ENCODE measurements at places on chromosomes 13 and 19.
A peak's percentile ranks its signal among the peaks of the same experiment; 100 is the strongest.

- no peak for DNase-seq
These were observed at the start of gene APLP1 for GRCh38 chr19:35868172-35868822. TSS of gene APLP1 (plus strand) at chr19:35868574. CDS start at chr19:35868637, 63 bp downstream.

DNA sequence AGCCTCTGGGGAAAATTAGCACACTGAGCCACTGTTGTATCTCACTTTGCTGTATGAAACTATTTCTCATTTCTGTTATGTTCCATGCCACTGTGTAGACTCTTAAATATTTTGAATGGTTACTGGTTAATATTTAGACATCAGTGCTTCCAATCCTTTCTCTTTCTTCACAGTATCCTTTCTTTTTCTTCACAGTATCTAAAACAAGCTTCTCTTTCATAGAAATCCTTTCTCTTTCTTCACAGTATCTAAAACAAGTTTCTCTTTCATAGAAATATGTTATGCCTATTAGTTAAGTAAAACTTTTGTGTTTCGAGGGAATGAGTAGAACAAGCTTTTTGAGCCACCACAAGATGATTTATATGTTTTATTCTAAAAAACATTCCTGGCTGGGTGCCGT lies 326.8 kb upstream of the KLF12 start:
- DNase-seq, result no peak

- no peak for DNase-seq
These were observed 44.2 kb downstream of the TBC1D4 start for GRCh38 chr13:75437582-75438318.

DNA sequence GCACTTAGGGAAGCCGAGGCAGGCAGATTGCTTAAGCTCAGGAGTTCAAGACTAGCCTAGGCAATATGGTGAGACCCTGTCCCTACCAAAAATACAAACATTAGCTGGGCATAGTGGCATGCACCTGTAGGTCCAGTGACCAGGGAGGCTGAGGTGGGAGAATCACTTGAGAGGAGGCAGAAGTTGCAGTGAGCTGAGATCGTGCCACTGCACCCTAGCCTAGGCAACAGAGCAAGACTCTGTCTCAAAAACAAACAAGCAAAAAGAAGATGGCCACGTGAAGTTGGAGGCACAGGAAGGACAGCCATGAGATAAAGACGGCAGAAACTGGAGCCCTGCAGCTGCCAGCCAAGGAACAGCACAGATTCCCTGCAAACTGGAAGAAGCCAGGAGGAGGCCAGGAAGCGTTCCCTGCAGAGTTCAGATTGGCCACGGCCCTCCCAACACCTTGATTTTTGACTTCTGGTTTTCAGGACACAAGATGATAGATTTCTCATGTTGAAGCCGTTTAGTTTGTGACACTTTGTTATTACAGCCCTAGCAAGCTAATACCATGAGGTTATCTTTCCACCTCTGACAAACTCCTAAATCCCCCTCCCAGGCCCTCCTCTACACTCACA lies 786.7 kb downstream of the UQCRFS1 start:
- DNase-seq, result no peak

GRCh38 chr13:81021284-81021840 lies 680.4 kb upstream of the SPRY2 start:
- no peak for DNase-seq

DNA sequence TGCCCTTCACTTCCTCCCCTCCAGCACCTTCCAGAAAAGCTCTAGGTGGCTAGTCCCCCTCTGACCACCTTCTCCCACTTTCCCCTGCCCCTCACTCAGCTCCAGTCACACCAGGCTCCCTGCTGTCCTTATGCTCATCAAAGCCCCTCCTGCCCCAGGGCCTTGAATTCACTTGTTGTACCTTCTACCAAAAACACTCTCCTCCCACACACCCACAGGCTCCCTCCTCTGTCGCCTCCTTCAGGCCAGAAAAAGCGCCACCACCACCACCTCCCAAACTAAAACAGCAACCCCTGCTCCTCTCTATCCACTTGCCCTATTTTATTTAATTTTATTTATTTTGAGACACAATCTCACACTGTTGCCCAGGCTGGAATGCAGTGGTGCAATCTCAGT lies 4.8 kb upstream of the CEACAM16 start:
- DNase-seq, result no peak

- no peak for DNase-seq
These were observed 246.9 kb downstream of the LIG4 start for GRCh38 chr13:107968470-107968869.

DNA sequence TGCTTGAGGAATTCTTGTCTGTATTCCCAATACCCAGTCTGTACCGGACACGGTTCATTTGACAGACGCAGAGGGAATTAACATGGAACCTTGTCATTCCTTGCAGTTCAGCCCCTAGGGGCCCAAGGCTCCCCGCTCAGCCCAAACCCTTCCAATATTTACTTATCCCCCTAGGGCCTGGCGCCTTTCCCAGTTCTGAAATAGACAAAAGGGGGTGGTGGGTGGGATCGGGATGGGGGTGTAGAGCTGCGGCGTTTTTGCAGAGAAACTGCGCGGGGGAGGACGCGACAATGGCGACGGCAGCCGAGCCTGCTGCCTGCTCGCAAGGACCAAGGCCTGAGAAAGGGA lies 583 bp downstream of the AKAP8L start:
- DNase-seq, result no peak

- DNase-seq, result no peak
These were observed 165.6 kb downstream of the MZT1 start for GRCh38 chr13:72561791-72562190.

DNA sequence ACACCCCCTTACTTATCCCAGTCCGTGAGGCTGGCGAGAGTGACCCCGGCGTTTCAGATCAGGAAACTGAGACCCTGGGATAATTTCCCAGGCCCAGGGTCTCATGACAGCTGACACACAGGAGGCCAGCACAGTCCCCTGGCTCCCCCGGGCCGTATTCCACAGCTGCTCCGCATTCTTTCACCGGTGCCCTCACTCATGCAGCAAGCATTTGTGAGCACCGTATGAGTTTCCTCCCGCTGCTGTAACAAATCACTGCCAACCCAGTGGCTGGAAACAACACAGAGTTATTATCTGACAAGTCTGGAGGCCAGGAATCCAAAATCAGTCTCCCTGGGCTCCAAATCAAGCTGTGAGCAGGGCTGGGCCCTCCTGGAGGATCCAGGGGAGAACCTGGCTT lies 21.3 kb downstream of the GADD45B start:
- DNase-seq, result no peak

GRCh38 chr13:31824705-31825517 lies 85.6 kb downstream of the RXFP2 start:
- no peak for DNase-seq

GRCh38 chr13:111152844-111153243 lies 37.7 kb downstream of the ARHGEF7 start:
- no peak for DNase-seq

- DNase-seq, result no peak
These were observed 99.2 kb downstream of the SLC7A1 start for GRCh38 chr13:29496241-29496712.

- no peak for DNase-seq
These were observed 1.1 kb downstream of the CLN5 start for GRCh38 chr13:76993021-76993420.

- no peak for DNase-seq
These were observed 17.6 kb downstream of the ZSCAN5A start for GRCh38 chr19:56297010-56297409.

- no peak for DNase-seq
These were observed 281.3 kb downstream of the MTUS2 start for GRCh38 chr13:29101409-29101808.

GRCh38 chr13:21228738-21229137 lies 52.3 kb downstream of the MRPL57 start:
- DNase-seq, result no peak

DNA sequence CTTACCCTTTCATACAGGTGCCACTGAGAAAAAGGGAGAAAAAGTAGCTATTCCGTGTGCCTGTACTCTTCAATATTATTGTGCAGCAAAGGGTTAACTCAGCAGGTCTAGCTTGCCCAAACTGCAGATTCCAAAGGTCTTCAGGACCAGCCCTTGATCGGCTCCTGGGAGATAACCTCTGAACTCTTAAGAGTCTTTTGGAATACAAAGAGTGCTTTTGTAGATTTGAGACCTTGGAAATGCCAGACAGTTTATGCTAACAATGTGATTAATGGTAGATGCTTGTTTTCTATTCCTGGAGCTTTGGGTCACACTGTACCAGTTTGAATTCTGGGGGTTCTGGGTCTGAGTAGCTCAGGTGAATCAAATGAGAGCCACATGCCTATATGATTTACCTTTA lies 844.7 kb upstream of the MIR17HG start:
- no peak for DNase-seq

DNA sequence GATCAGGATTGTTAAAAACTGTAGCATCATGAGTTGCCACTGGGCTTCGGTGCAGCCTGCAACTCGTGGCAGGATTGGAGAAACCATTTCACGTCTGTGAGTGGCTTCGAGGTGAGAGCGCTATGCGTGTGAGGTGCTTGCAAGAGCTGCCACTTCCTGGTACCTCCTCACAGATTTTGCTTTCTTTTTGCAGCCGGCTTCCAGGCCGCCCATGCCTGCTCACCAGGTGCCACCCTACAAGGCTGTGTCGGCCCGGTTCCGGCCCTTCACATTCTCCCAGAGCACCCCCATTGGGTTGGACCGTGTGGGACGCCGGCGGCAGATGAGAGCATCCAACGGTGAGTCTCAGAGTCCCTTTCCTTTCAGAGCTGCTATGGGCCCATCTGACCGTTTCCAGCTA lies 57.9 kb upstream of the C1QTNF9 start:
- no peak for DNase-seq

DNA sequence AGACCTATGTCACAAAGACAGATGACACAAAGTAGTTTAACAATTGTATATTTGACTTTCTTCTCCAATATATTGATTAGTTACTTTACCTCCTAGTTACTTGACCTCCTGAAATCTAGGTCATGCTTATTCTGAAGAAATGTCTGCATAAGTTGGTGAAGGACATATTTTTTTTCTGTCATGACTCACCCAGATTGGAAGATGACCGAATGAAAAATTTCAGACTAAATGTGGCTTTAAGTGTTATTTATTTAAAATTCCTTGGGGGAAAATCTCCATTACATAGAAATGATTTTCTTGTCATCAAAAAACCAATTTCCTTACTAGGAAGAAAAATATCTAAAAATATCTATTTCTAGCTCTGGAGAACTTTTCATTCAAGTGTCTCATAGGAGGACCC lies 217.1 kb downstream of the POSTN start:
- no peak for DNase-seq

DNA sequence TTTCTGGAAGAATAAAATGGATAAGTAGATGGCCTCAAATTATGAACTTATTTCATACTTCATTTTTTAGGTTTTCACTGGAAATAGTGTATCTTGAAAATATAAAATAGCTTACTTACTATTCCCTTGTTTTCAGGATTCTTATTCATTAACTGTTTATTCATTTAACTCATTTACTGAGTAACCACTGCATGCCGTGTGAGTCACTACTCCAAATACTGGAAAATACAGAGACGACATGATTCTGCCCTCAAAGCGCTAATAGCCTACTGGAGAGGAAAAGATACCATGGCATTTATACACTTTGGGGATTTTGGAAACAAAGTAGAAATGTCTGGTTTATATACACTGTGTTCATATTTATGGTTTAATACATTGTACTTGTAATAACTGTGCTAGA lies 270.9 kb downstream of the DACH1 start:
- DNase-seq, result no peak

DNA sequence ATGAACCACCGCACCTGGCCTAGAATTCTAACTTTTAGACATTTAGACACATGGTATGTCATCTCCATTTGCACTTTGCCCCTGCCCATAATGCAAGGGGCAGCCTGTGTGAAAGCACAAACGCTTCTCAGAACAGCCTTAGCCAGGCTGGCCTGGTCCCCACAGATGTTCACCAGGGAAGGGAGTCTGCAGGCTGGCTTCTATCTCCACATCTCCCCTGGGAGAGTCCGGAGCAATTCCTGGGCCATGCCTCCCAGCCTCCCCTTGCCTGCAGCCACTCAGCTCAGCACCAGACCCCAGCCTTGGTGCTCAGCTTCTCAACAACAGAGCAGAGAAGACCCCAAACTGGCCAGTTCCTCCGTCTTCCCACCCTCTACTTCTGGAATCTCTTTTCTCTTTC lies 21.7 kb upstream of the LSM14A start:
- no peak for DNase-seq

- peak; percentile 37 for DNase-seq
These were observed 40.3 kb downstream of the ANKRD10 start for GRCh38 chr13:110874508-110874960.

GRCh38 chr13:51742611-51743010 lies 61.4 kb downstream of the DHRS12 start:
- DNase-seq, result no peak

GRCh38 chr13:113815151-113816058 lies 48.5 kb downstream of the GAS6 start:
- DNase-seq, result no peak

DNA sequence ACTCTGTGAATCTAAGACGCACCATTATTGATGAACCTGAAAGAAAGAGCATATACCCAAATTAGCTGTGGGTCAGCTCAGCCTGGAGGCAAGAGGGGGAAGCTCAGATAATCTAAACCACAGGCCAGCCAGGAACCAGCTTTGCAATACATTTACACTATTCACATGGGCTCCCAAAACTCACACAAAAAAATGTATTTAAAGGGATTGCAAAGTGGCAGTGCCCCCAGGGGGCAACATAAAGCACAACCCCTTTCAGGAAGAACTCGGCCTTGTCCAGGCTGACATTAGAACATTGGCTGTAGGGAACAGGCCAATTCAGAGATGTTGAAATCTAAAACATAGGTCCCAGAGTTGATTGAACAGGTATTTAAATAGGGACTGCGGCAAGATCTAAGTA lies 3.2 kb upstream of the PROZ start:
- DNase-seq, result no peak

DNA sequence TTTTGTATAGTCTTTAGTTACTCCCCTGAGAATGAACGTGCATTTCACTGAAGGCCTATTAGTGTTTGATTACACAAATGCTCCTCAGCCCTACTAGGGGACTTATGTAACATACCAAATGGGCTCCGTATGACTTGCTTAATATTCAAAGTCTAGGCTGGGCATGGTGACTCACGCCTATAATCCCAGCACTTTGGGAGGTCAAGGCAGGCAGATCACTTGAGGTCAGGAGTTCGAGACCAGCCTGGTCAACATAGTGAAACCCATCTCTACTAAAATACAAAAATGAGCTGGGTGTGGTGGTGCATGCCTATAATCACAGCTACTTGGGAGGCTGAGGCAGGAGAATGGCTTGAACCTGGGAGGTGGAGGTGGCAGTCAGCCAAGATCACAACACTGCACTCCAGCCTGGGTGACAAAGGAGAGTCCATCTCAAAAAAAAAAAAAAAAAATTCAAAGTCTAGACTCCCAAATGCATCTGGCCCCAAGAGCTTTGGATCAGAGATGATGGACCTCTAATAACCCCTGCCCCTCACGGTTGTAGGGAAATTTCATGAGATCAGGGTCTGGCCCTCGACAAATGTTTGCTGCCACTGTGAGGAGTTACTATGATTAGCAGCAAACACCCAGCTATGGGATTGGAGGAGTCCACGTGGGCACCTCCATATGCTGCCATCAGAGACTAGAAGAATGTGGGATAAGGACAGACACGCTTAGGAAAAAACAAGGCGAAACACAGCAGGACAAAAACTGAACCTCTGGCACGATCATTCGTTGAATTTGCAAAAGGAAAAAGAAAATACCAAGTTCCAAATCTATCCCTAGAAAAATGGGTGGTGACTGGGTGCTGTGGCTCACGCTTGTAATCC lies 4.6 kb downstream of the FBXO17 start:
- DNase-seq, result no peak

- DNase-seq, result no peak
These were observed 55.9 kb upstream of the RANBP3 start for GRCh38 chr19:6033744-6034264.

GRCh38 chr13:47033216-47033615 lies 136.4 kb upstream of the HTR2A start:
- DNase-seq, result peak; percentile 8

All from fibroblast of skin of left quadriceps (primary cell).